ENCODE measurements at places on chromosomes 11 and 22.

GRCh38 chr11:82046778-82047177, 686.9 kb downstream of the FAM181B start:
- DNase-seq = no peak

DNA sequence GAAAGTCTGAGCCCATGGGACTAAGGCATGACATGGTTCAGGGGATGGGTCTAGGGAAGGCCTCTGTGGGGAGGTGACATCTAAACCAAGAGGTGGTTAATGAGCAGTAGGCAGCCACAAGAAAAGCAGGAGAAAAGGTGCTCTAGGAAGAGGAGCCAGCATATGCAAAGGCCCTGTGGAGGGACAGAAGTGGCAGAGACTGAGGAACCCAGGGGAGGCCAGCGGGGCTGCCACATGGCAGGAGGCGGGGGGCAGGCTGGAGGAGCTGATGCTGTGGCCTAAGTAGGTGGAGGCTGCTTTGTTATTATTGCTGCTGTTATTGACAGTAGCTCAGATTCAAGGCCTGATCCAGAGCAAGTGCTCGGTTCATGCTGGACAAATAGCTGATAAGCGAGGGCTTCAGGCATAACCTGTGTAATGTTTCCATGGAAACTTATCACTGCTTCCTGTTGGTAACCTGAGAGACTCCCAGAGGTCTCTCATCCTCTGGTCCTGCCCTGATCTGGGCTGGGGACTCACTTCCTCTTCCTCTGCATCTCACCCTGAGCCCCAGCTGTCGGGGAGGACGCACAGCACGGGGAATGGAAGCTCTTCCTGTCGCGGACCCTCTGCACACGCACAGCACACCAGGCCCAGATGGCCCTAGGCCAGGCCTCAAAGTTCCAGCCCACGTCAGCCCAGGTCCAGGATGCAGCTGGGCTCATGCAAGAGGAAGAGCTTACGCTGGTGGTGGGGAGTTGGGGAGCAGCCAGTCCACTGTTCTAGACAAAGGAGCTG, 75.2 kb upstream of the TP53I11 start:
- DNase-seq = peak; percentile 74

DNA sequence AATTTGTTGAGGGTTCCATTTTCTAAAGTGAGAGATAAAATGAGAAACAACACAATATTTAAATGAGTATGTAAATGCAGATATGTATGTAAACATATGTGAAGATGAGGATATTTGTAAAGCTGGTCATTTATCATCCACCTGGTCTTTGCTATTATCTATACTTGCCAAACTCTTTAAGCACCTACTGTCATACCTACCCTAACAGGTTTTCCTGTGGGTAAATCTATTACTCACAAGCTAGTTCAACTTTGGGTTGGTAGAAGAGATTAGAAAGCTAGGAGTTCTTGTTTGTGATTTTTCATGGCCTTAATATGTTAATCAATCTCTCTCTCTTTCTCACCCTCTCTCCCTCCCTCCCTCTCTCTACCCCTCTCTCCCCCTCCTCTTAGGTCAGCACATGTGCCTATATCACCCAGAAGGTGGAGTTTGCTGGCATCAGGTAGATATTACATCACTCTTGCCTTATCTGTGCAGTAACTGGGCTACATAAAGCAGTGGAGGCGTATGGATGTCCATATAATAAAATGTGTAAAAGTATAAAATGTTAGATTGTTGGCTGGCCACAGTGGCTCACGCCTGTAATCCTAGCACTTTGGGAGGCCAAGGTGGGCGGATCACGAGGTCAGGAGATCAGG, 14.7 kb downstream of the DEPDC5 start:
- DNase-seq = no peak

- no peak for DNase-seq
These were observed 10.9 kb downstream of the MUC2 start for GRCh38 chr11:1085440-1086170.

- DNase-seq = no peak
These were observed 802.4 kb downstream of the TBC1D22A start for GRCh38 chr22:47564651-47565434.

DNA sequence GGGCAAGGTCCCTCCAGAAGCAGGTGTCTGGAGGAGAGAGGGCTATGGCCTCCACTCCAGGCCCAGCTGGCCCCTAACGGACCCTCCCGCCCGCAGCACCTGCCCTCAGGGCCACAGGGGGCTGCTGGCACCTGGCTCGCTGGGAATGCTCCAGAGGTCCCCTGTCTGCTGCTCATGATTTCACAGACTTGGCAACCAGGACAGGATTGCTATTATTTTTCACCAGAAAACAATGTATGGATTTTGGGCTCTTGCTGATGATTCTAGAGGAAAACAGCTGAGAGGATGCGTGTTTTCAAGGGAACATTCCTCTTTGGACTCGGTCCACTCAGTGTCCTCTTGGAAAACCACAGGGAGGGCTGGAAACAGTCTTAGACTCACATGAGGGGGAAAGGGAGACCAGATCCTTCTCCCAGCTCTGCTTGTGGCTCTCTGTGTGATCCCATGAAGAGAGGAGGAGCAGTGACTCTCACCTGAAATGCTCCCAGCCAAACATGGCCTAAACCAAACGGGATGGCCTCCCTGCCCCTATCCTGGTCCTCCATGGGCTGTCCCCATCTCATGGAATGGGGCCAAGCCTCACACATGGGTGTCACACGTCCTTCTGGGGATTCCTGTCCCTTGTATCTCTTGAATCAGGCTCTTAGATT, 15.8 kb downstream of the MYEOV start:
- no peak for DNase-seq

DNA sequence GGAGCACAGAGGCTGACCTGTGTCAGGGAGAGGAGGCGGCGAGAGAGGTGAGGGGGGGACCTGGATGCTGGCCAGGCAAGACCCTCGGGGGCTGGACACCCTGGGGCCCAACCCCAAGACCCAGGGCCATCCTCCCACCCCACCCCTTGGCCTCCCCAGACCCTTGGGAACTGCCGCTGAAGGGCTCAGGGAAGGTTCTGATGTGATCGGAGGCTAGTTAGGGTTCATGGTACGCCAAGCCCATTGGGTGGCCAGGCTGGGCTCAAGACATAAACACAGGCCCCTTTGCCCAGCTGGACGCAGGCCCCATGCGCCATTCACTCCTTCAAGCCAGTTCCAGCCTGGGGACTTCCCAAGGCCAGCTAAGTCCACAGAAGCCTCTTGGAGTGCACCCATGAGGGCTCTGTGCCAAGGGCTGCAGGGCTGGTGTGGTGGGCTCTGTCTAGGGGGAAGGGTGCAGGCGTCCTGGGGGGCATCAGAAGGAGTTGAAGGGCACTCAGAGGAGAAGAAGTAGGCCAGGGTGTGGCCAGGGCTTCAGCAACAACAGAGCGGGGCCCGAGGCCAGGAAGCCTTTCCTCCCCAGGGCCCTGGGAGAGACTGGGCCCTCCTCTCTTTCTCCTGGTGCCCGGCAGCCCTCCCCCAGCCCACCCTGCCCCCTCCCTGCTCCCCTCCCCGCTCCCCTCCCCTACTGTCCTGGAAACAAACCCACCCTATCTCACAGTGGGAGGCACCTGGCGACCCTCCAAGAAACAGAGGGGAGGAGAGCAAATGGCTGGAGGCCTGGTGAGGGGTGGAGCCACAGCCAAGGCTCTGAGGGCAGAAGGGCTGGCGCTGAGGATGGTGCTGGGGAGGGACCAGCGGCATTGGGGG, 12.9 kb downstream of the TSPAN32 start:
- DNase-seq = no peak

- no peak for DNase-seq
These were observed 14.1 kb downstream of the RHBDD3 start for GRCh38 chr22:29253561-29254285.

DNA sequence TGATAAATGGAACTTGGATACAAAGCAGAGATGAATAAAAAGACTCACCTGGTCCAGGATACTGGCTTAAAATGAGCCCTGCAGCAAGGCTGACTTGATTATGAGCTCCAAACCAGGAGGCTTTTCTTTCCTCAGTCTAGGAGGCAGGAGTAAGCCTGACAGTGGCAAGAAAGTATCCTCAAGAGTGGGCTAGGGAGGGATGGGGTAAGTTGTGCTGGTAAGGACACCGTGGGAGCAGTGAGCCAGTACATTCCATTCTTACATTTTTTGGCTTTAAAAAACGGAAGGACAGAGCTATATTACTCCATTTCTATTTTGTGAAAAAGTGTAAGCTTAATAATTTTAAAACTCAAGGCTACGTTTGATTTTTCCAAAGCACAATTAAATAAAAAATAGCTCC, 187.1 kb upstream of the DDI1 start:
- DNase-seq = no peak

- DNase-seq = no peak
These were observed 1.5 kb upstream of the CRACR2B start for GRCh38 chr11:826227-826621.

DNA sequence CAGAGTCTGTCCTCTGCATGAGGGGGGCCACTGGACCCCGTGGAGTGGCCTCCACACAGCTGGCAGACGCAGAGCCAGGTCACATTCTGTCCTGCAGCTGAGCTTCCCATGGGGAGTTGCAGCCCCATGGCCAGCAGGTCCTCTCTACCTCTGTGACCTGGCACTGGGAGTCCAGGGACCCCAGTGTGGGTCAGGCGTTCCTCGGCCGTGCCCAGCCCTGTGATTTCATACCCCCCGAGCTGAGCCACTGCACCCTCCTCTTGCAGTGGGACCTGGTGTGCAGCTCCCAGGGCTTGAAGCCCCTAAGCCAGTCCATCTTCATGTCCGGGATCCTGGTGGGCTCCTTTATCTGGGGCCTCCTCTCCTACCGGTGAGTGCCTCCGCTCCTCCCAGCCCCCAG, 32.2 kb upstream of the SLC22A12 start:
- no peak for DNase-seq

GRCh38 chr11:64233913-64234586, at the start of gene VEGFB:
TSS of gene VEGFB (plus strand) at chr11:64234584. CDS start at chr11:64234834, 250 bp downstream.
- no peak for DNase-seq

- no peak for DNase-seq
These were observed 38.7 kb downstream of the CD82 start for GRCh38 chr11:44604171-44604581.

- no peak for DNase-seq
These were observed 42.6 kb downstream of the ZNF215 start for GRCh38 chr11:6968816-6969215.

- DNase-seq = no peak
These were observed 30.2 kb upstream of the SWAP70 start for GRCh38 chr11:9633679-9634078.

GRCh38 chr22:42926768-42927167, 69.7 kb upstream of the ARFGAP3 start:
- no peak for DNase-seq

DNA sequence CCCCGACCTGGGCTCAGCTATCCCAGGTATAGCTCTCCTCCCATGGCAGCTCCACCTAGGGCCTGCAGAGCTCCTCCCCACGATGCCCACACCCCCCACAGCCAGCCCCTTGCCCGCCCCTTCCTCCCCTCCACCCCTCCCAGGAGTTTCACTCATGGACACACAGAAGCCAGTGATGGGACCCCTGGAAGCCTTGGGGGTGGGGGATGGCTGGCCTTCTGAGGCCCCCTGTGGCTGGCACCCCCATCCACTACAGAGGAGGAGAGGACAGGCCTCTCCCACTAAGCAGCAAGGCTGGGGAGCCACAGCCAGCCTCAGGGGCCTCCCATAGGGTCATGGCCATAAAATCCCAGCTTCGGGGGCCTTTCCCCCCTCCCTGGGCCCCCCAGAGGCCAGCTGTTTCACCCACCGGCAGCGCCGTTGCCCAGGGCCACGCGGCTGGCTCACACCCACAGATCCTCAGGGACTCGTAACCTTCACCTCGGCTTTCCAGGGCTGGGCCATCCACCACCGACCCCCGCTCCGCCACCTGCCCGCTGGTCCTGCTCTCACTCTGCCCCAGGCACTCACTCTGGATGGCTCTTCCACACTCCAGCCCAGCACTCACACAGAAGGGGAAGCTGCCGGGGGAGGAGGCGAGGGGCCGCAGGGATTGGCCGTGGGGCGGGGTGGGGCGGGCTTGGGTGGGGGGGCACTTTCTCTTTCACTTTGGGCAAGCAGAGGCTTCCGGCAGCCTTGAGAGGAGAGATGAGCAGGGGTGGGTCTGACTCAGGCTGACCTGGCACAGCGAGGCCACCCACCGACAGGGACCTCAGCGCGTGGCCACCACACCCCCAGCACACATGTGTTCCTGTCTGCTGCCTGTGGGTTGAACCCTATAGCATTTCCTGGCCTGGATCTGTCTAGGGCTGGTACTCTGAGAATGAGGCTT, 2.2 kb downstream of the SLC25A22 start:
- DNase-seq = peak; percentile 60

DNA sequence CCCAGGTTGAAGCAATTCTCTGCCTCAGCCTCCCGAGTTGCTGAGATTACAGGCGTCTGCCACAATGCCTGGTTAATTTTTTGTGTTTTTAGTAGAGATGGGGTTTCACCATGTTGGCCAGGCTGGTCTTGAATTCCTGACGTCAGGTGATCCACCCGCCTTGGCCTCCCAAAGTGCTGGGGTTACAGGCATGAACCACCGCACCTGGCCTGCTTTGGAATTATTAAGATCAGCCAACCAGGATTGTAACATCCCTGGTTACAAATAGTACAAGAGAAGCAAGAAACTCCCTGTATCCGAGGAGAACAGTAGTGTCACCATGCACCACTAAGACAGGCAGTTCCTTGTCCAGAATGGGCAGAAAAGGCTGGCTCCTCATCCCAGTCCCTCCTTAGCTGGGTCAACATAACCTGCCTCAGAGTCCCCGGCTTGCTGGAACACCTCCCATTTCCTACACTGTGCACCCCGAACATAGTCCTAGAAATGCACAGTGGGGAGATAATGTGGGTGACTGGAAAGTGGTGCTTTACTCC, 77.2 kb upstream of the INCENP start:
- DNase-seq = no peak

GRCh38 chr11:71066311-71066710, 186.1 kb downstream of the SHANK2 start:
- DNase-seq = no peak

GRCh38 chr11:72578566-72578965, 95.7 kb downstream of the PDE2A start:
- no peak for DNase-seq

- no peak for DNase-seq
These were observed 96.1 kb downstream of the MORC2 start for GRCh38 chr22:30872285-30873041.

DNA sequence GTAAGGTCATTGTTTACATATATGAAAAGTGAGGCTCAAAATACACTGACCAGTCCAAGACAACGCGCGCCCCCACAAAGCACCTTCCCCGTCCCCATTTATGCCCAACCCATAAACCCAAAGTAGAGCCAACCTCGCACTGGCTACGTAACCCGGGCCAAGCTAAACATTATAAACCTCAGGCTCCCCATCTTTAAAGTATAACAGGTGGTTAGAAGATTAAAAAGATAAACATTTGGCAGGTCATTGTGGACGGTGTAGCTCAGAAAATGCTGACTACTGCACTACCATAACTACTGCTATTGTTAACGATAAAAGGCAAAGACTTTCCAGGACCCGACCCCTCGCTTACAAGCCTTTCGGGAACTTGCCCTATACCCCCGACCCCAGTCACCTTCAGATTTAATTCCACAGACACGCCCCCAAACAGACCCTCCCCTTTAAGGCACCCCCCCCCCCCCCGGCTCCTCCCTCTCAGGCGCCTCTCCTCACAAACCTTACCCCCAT, 470 bp downstream of the NUMA1 start:
- peak; percentile 33 for DNase-seq

- peak; percentile 26 for DNase-seq
These were observed 53.0 kb downstream of the OSBPL5 start for GRCh38 chr11:3111919-3112690.

All from Jurkat, Clone E6-1 (cell line).